Activated CD8-positive, alpha-beta T cell treated with anti-CD3 and anti-CD28 coated beads for 36 hours (primary cell): ENCODE measurements at places on chromosomes 11 and 22. TPM values are rescaled to one million over a fixed set of nuclear protein-coding genes. Genes with fewer than 3 reads are reported as not detected.

DNA sequence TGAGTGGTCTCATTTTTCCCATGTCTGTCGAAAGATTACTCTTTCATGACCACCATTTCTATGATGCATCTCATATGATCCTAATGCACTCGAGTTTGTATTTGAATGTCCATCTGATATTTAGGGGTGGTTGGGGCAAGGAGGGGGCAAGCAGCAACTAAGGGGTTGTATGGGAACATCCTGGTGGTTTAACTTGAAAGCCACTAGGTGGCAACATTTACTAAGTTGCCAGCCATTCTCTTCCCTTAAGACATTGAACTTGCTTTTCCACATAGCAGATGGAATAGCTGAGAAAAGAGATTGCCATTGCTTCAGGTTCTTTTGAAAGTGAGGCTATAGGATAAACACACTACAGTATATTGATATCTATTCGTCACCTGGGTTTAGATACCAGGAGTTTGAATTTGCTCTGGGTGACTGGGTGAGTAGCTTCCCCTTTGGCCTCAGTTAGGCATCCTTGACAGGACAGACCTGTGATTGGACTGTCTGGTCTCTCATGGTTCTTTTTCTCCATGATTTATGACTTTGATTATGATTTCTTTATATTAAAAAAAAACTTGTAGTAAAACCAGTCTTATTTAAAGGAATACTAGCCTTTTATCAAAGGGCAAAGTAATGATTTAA is 32.4 kb downstream of the NF2 start:
- no peak for DNase-seq

Gene USP28
- total RNA-seq, result 40.3 TPM

Gene RAD9A
- 30.6 TPM for total RNA-seq

GRCh38 chr11:111549196-111549868 is 8.8 kb downstream of the LAYN start:
- no peak for DNase-seq

DNA sequence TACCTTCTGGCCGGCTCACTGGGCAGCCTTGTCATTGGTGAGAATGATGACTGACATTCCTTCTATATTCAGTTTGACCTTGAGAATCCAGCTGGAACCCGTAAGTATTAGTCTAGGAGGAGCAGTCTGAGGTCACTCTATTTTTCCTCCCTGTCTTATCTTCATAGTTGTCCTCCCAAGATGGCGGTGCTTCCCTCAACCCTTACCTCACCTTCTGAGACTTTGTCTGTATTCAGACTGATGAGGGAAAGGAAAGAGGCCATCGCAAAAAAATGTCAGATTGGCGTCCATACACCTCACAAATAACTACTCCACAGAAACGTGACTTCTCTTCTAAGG is 6.0 kb downstream of the KREMEN1 start:
- DNase-seq, result no peak

DNA sequence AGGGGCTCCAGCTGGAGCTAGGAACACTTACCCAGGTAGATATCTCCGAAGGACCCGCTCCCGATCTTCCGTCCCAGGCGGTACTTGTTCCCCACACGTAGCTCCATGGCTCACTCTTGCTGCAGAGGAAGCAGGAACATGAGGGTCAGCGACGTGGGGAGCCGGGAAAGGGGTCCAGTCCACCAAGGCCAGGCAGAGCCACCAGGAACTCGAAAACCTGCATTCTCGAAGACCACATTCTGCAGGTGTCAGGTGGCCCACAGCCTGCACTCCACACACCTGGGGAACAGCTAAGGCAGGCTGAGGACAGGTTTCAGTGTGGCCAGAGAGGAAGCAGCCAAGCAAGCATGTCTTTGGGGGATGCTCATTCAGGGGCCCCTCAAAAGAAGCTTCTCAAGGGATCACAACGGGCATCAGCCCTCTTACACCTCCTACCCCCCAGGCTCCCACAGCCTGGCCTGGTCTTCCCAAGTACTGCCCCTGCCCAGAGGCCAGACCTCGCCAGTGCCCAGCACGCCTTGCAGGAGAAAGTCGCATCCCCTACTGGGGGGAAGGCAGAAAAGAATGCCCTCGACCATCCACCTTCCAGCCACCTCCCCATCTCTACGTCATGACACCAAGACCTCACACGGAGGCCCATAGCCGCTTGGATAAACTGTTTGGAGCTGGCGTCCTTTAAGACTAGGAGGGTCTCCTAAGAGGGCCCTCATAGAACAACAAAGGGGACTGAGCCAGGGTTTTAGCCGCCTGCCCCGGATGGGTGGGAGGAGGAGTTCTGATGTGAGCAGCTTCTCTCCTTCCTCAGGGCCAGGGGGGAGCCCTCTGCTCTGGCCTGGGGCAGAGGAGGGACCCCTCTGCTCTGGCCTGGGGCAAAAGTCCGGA is 2.9 kb downstream of the CSNK1E start:
- DNase-seq, result peak; percentile 11

- DNase-seq, result no peak
Observed at GRCh38 chr11:115580927-115581680, 76.9 kb upstream of the CADM1 start.

DNA sequence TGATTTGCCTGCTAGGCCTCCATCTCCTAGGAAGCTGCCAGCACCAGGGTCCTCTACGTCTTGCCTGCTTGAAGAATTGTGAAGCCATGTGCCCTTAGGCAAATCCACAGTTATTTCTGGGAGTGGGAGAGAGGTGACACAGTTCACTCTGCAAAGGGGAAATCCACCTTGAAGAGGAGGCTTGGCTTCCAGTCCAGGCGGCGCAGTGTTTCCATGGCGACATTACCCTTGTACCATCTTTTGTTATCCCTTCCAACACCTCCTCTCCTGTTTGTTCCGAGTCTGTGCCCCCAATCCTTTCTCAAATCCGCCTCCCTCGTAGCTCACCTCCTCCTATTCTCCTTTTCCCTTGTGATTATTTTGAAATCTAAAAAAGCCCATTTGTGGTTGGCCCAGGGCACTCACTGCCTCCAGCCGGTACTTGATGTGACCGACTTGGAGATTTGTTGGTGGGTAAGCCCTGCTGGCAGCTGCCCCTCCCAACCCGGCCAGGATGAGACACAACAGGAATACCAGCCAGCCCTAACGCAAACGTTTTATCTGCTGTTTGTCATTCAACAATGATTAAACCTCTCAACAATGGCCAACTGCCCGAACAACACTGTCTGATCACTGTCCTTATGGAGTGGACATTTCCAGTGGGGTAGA is 18.4 kb downstream of the SYT13 start:
- no peak for DNase-seq

Gene LSP1
- 247 TPM for total RNA-seq

DNA sequence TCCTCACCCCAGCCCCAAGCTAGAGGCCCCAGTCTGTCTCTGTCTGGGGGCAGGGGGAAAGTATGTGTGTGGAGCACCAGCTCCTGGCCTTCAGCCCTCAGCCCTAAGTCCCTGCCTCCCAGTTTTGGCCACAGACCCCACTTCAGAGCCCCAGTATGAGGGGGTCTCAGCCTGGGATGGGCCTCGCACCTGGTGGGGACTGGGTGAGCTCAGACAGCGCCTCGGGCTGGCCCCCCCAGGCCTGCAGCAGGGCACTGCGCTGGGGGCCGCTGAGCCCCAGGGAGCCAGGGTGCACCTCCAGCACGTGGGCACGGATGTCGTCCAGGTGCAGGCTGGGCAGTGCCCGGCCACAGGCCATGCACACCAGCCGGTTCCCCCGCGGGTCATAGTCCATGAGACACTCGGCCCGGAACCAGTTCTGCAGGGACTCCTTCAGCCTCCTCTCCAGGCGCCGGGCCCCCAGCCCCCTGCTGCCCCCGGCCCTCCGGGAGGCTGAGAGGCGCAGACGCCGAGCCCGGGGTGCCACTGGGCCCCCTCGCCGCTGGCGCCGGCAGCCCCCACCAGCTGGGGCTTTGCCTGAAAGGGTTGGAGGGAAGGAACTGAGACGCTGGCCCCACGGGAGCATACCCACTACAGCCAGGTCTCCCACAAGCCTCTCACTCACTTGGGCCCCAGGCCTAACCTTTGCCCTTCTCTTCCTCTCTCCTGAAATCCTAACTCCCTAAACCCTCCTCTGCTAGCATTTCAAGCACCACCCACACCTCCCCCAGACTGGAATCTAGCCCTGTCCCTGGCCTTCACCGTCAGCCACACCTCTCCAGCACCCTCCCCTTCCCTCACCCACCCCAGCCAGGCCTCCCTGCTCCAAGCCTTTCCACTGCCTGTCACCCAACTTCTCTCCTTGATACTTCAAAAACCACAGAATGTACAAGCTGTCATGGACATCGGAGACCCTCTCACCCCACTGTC is 3.6 kb downstream of the ZFTA start:
- no peak for DNase-seq

DNA sequence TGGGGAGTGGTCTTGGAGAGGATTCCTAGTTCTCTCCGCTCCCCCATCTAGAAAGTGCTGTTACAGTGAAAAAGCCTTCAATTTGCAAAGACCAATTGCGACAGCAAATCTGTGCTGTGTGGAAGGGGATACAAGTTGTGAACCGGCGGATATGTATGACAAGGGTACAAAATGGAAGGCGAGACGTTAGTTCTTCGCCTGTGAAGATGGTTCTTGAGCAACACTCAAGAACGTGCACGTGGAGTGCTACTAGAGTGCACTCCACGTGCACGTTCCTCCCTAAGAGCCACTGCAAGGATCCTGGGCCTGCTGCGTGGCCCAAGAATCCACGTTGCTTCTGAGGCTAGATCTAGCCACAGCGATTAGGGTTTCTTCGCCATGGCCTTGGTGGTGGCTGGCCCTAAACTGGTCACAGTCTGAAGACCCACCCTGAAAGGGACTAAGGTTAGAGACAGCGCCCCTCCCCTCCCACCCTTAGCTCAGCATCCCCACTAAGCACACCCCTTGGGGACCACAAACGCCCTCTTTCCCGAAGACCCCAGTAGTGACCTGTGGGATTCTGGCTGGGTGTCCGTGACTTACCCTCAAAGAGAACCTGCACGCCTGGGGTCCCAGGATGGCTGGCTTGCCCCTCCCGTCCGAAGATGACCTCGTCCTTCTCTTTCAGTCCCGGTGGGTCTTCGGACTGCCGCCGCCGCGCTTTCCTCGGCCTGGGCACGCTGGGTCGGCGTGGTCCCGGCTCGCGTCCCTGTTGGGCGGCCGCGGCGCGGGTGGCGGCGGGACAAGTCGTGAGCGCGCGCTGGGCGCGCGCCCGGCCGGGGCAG is 519 bp upstream of the PDE3B start:
- DNase-seq, result peak; percentile 44
